ENCODE measurements at places on chromosomes 3 and 15. TPM values are rescaled to one million over a fixed set of nuclear protein-coding genes. Genes with fewer than 3 reads are reported as not detected.
A peak's percentile ranks its signal among the peaks of the same experiment; 100 is the strongest.

Gene HRG
- polyA plus RNA-seq = not detected

Gene MUSTN1
- 14.2 TPM for polyA plus RNA-seq

Gene ATG3
- polyA plus RNA-seq = 62.6 TPM

Gene KCTD6
- 35.1 TPM for polyA plus RNA-seq

Gene ISLR
- 59.5 TPM for polyA plus RNA-seq

Gene KCNMB3
- polyA plus RNA-seq = 6.3 TPM

Gene PDE8A
- polyA plus RNA-seq = 37.8 TPM

Gene RTP3
- polyA plus RNA-seq = not detected

Gene OXSR1
- 32.3 TPM for polyA plus RNA-seq

DNA sequence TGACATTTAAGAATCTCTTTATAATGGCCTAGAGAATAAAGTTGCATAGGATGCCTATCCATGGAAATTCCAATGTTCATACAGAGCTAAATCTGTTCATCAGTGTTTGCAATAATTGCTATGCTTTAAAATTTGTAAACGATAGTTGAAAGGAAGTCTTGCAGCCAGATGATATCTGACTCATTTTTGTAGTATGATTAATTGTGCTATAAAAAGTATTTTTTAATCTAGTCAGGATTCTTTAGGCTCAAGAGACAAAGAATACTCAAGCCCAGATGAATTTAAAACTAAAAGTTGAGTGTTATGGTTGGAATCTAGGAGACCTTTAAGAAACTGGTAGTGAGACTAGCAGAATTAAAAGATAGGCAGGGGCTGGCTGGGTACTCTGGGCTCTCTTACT lies 50.5 kb downstream of the SUCNR1 start:
- H3K36me3 ChIP-seq = no peaks in the 10 kb centered on the region
- no peak overlapping the region for H3K4me3 ChIP-seq
- no peak for DNase-seq
- H3K4me1 ChIP-seq = no peaks in the 10 kb centered on the region
- no peaks in the 10 kb centered on the region for H3K27me3 ChIP-seq

GRCh38 chr3:67215690-67216089 lies 217.6 kb downstream of the KBTBD8 start:
- H3K27me3 ChIP-seq = no peaks in the 10 kb centered on the region
- no peak for DNase-seq
- H3K4me1 ChIP-seq = no peaks in the 10 kb centered on the region
- H3K36me3 ChIP-seq = no peaks in the 10 kb centered on the region
- H3K27ac ChIP-seq = no peak overlapping the region

- no peaks in the 10 kb centered on the region for H3K27me3 ChIP-seq
- H3K4me3 ChIP-seq = no peak overlapping the region
- peaks cover 15% of the 10 kb centered on the region for H3K4me1 ChIP-seq
- no peak overlapping the region for H3K27ac ChIP-seq
- DNase-seq = no peak
Measured at GRCh38 chr15:88615303-88616107, 5.6 kb upstream of the AEN start.

DNA sequence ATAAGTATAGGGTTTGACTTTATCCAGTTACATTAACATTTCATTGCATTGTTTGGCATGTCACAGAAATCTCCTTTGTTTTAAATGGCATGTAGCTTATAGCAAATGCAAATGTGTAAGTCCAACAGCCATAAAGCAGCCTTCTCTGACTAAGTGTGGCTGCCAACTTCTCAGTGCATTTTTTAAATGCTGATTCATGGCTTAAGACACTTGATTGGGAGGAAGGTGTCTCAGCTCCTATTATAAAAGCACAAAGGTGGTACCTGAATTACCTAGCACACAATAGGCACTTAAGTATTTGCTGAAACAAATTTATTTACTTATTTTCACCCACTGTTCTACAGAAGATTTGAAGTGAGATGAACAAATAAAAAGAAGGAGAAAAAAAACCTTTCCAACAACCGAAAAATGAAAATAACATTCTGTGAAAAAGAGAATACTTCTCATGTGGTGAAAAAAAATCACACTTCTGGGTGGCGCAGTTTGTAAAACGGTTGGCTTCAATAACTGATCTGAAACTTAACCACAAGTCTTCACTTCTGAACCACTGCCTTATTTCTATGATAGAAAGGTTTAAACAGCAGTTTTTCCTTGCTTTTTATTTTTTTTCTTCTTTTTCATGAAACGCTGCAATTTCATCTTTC lies 105.5 kb upstream of the ICE2 start:
- no peaks in the 10 kb centered on the region for H3K4me1 ChIP-seq
- no peak overlapping the region for H3K4me3 ChIP-seq
- DNase-seq = no peak
- no peaks in the 10 kb centered on the region for H3K36me3 ChIP-seq

GRCh38 chr3:169297214-169297613 lies 366.3 kb downstream of the MECOM start:
- H3K36me3 ChIP-seq = no peaks in the 10 kb centered on the region
- no peaks in the 10 kb centered on the region for H3K4me1 ChIP-seq
- H3K4me3 ChIP-seq = no peak overlapping the region
- no peak for DNase-seq
- H3K27me3 ChIP-seq = peaks cover 5% of the 10 kb centered on the region

DNA sequence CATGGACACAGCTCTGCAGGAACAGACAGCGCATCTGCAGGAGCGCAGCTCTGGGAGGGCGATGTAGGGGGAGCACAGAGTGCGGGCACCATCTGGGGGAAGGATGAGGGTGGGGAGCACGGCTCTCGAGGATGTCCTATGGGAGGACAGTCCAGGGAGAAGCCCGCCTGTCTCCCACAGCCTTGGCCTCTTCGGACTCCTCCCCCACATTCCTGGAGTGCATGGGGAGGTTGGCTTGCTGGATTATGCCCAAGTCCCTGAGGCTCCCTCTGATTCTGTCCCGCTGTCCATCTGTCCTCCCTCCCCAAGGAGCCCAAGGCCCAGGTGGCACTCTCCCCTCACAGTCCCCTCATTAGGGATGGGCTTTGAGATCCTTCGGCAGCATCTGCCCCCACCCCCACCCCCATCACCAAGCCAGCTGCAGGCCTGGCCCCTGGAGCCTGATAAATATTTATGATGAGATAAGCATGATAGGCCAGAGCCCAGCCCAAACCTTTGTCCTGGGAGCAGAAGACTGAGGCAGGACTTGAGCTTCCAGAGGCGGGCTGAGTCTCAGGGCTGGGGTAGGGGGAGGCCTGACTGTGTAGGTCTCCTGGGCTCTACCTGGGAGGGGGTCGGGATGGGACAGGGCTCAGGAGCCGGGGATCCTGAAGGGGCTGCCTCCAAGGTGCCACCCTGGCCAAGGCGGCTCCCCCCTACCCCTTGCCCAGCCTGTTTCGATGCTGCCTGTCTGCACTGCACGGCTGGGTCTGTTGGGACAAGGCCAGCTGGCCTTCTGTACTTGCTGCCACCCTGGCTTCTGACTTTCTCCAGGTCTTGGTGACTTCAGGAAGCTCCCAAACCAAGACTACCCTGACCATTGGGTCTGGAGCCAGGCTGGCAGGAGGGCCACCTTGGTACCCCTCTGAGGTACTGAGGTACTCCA lies 28.6 kb upstream of the SEMA3F start:
- no peak overlapping the region for H3K27ac ChIP-seq
- no peak for DNase-seq
- H3K36me3 ChIP-seq = peaks cover 20% of the 10 kb centered on the region
- no peak overlapping the region for H3K4me3 ChIP-seq
- no peaks in the 10 kb centered on the region for H3K27me3 ChIP-seq

- no peaks in the 10 kb centered on the region for H3K36me3 ChIP-seq
- no peak overlapping the region for H3K27ac ChIP-seq
- no peaks in the 10 kb centered on the region for H3K27me3 ChIP-seq
- H3K4me3 ChIP-seq = no peak overlapping the region
Measured at GRCh38 chr3:102200126-102200525, 234.7 kb upstream of the ZPLD1 start.

DNA sequence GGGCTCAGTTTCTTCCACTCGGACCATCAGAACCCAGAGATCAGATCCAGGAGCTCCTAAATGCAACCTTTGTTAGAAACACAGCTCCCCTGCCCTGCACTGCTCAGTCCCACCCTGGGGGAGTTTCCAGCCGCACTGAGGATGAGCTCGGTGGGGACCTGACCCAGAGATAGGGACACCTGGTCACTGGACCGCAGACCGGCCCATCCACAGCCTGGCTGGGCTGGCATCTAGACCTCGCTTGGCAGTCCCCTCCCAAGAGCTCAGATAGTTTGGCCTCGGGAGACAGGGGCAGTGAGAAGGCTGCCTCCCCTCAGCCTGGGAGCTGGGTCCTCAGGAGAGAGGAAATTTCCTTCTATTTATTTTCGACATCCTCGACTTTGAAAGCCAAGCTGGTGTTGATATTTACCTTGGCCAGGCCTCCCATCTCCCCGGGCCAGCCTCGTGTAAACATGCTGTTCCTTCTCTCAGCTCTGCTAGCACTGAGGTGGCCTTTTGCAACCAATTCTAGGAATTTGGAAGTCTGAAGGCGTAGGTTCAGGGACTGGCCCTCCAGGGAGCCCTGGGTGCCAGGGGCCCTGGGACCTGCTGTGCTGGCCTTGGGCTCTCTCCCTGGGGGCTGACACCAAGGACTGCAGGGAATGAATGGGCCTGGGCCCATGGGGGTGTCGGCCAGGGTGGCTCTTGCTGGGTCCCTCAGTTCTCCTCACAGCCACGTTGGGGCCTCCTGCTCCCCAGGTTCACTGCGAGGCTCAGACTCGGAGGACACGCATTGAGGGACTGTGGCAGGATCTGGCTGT lies 90.1 kb downstream of the VGLL4 start:
- DNase-seq = no peak
- no peak overlapping the region for H3K4me3 ChIP-seq
- H3K4me1 ChIP-seq = peaks cover 62% of the 10 kb centered on the region
- no peaks in the 10 kb centered on the region for H3K27me3 ChIP-seq

DNA sequence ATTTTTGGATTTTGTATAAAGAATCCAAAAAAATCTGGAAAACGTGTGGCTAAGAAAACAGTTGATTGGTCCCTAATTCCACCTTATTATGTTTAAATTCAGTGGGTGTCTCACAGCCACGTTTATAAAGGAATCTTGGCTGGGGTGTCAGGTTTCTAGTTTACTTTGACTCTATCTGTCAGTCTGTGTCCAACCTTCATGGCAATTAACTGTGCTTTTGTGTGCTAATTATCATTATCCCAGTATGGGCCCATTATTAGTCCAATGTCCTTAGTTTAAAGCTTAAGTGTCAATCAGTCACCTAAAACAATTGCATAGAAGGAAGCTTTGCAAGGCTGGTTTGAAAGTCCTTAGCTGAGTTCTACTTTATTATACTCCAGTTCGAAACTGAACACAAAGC lies 3.7 kb upstream of the CNTN4 start:
- DNase-seq = no peak
- H3K36me3 ChIP-seq = no peaks in the 10 kb centered on the region
- peaks cover 15% of the 10 kb centered on the region for H3K27me3 ChIP-seq
- H3K27ac ChIP-seq = no peak overlapping the region

GRCh38 chr3:131591394-131592014 lies 88.7 kb upstream of the MRPL3 start:
- H3K4me3 ChIP-seq = no peak overlapping the region
- no peaks in the 10 kb centered on the region for H3K36me3 ChIP-seq
- H3K4me1 ChIP-seq = peaks cover 4% of the 10 kb centered on the region
- DNase-seq = peak; percentile 53

GRCh38 chr3:99945328-99945995 lies 127.8 kb downstream of the CMSS1 start:
- H3K27me3 ChIP-seq = no peaks in the 10 kb centered on the region
- H3K36me3 ChIP-seq = no peaks in the 10 kb centered on the region
- H3K27ac ChIP-seq = peak overlapping the region; percentile 55
- no peak for DNase-seq

DNA sequence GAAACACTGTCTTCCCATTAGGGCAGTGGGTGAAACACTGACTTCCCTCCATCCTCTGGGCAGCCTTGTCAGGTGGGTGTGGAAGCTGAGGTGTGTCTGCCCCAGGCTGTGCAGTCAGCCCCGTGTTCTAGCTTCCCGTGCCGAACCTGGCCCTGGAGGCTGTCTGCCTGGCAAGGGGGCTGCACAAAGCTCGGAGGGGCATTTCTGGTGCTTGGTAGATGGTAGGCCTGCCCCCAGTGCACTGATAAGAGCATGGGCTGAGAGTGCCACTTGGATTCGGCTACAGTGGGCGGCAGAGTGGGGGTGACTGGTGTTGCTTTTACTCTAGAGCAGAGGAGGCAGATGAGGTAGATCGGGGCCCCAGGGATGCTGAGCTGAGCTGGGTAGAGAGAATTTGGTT lies 21.3 kb downstream of the IGF1R start:
- DNase-seq = no peak
- no peak overlapping the region for H3K4me3 ChIP-seq
- H3K36me3 ChIP-seq = peaks cover 2% of the 10 kb centered on the region
- H3K4me1 ChIP-seq = peaks cover 13% of the 10 kb centered on the region
- no peak overlapping the region for H3K27ac ChIP-seq

- H3K36me3 ChIP-seq = no peaks in the 10 kb centered on the region
- no peak overlapping the region for H3K27ac ChIP-seq
- H3K4me3 ChIP-seq = no peak overlapping the region
- H3K4me1 ChIP-seq = peaks cover 2% of the 10 kb centered on the region
Measured at GRCh38 chr15:99546441-99547100, 19.2 kb upstream of the MEF2A start.

- H3K27me3 ChIP-seq = no peaks in the 10 kb centered on the region
- H3K4me1 ChIP-seq = no peaks in the 10 kb centered on the region
- peaks cover 4% of the 10 kb centered on the region for H3K36me3 ChIP-seq
- no peak overlapping the region for H3K4me3 ChIP-seq
Measured at GRCh38 chr15:48596415-48596814, 49.1 kb downstream of the FBN1 start.

DNA sequence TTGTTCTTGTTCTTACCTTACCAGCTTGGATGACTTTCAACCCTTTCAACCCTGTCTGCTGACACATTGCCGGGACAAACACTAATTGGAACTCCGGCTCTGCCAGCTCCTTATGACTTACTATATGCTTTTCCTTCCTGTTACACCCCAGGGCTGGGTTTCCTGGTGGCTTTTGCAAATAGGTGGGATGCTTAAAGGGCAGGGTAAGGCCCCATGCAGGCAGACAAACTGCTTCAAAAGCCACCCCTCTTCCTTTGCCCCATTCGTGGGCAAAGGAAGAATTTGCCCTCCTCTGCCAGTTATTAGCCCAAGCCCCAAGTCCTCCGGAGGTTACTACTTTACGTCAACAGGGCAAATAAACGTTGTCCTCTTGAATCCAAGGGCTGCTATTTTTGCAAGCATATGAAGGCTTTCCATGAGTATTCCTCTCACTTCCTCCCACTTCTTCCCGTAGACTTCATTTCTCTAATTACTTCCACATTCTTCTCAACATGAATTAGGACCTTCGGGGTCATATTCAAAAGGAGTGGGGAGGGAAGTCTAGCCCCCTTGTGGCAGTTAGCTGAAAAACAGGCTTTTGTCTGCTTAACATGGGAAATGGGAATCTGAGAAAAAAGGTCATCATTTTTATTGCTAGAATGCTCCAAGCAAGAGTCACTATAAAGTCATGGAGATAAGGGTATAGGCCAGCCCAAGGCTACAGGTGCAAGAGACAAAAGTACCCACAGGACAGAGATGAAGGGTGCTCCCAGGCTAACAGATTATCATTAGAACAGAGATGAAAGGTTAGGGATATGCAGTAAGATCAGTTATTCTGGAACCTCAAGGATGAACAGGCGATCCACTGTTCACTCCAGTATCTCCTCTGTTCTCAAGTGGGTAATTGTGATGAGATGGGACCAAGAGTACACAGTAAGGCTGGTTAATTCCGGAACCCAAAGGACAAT lies 56.3 kb upstream of the FSTL1 start:
- DNase-seq = no peak
- H3K4me1 ChIP-seq = peaks cover 4% of the 10 kb centered on the region
- H3K36me3 ChIP-seq = no peaks in the 10 kb centered on the region
- no peak overlapping the region for H3K27ac ChIP-seq

Data from spinal cord (tissue), 10 donors.